ENCODE measurements at places on chromosomes 1 and 21. TPM values are rescaled to one million over a fixed set of nuclear protein-coding genes. Genes with fewer than 3 reads are reported as not detected.

SUSD4 gene
- total RNA-seq = 0.62 TPM

COL11A1 gene
- total RNA-seq = 2.4 TPM

IGSF21 gene
- total RNA-seq = not detected

SPRR3 gene
- total RNA-seq = not detected

LAMC1 gene
- 104 TPM for total RNA-seq

HES4 gene
- total RNA-seq = 60.9 TPM

S100A2 gene
- 24.6 TPM for total RNA-seq

VANGL1 gene
- total RNA-seq = 16.3 TPM

PSMD4 gene
- 156 TPM for total RNA-seq

F3 gene
- 9.6 TPM for total RNA-seq

PTGFR gene
- not detected for total RNA-seq

TNFSF4 gene
- 0.07 TPM for total RNA-seq

CFAP141 gene
- not detected for total RNA-seq

CRYAA gene
- total RNA-seq = not detected

CLCN6 gene
- total RNA-seq = 5.5 TPM

FGGY gene
- total RNA-seq = 2.1 TPM

ADAMTS5 gene
- not detected for total RNA-seq

FALEC gene
- total RNA-seq = 0.33 TPM

OLFML2B gene
- 0.49 TPM for total RNA-seq

FMO5 gene
- 1.1 TPM for total RNA-seq

ERRFI1 gene
- total RNA-seq = 260 TPM

VSIG8 gene
- total RNA-seq = not detected

LCE3D gene
- 2.8 TPM for total RNA-seq

OR10Z1 gene
- not detected for total RNA-seq

CACNA1S gene
- total RNA-seq = not detected

ANKRD65 gene
- 0.03 TPM for total RNA-seq

TRABD2B gene
- 4.0 TPM for total RNA-seq

GIPC2 gene
- total RNA-seq = 0.05 TPM

CHI3L2 gene
- total RNA-seq = 0.49 TPM

CASZ1 gene
- 1.4 TPM for total RNA-seq

KIF26B gene
- total RNA-seq = 0.05 TPM
